ENCODE measurements at places on chromosomes 2 and 18. TPM values are rescaled to one million over a fixed set of nuclear protein-coding genes. Genes with fewer than 3 reads are reported as not detected.

FSIP2 gene
- 9.4 TPM for total RNA-seq

BOK gene
- 25.4 TPM for total RNA-seq

POTEC gene
- total RNA-seq: not detected

MC5R gene
- not detected for total RNA-seq

CD8B gene
- total RNA-seq: 1.00 TPM

All from hepatocyte (in vitro differentiated cells).